CD4-positive, alpha-beta T cell treated with Interleukin-17A for 4 hours (primary cell): ENCODE measurements at places on chromosomes 4 and X.

DNA sequence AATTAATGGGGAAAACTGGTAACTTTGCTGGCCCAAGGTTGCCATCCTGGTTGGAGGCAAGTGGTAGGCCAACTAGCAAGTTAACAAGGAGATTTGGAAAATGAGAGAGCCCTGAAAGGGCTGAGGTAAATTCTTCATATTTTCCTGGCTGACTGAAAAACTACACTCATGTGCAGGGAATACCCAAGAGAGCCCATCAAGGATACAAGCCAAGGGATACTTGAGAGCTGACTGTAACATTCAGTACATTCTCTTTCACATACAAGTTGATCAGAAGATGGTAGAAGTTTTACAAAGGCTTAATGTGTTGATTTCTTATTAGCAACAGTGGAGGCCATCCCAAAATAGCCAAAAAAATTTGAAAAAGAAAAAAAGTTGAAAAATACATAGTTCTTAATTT, 33.3 kb downstream of the IL2 start:
- no peak for DNase-seq

- no peak for DNase-seq
Measured at GRCh38 chr4:172142281-172142741, 329.1 kb downstream of the GALNTL6 start.

DNA sequence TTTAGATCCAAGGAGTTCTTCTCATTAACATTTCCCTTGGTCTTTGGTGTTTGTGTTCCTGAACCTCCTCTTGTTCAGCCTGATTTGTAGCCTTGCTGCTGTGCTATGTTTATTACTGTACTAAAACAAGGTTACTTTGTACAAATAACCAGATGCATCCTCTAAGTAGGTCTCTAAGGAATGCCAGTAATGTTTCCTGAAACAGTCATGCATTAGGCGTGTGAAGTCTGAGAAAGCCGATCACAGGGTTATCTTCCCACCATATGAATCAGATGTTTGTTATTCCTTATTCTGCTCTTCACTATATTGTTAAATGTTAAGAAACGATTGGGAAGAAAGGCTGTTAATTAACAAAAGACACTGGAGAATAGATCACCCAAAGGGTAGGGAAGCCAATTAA, 66.9 kb downstream of the GALNTL6 start:
- DNase-seq: no peak

- no peak for DNase-seq
Measured at GRCh38 chr4:183337349-183337748, 15.1 kb upstream of the CLDN24 start.

DNA sequence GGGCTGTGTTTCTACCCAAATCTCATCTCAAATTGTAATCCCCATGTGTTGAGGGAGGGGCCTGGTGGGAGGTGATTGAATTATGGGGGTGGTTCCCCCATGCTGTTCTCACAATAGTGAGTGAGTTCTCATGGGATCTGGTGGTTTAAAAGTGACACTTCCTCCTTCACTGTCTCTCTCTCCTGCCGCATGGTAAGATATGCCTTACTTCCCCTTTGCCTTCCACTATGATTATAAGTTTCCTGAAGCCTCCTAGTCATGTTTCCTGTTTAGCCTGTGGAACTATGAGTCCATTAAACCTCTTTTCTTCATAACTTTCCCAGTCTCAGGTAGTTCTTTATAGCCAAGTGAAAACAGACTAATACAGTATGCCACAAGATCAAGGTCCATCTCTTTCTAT, 70.0 kb upstream of the MSX1 start:
- DNase-seq: no peak

DNA sequence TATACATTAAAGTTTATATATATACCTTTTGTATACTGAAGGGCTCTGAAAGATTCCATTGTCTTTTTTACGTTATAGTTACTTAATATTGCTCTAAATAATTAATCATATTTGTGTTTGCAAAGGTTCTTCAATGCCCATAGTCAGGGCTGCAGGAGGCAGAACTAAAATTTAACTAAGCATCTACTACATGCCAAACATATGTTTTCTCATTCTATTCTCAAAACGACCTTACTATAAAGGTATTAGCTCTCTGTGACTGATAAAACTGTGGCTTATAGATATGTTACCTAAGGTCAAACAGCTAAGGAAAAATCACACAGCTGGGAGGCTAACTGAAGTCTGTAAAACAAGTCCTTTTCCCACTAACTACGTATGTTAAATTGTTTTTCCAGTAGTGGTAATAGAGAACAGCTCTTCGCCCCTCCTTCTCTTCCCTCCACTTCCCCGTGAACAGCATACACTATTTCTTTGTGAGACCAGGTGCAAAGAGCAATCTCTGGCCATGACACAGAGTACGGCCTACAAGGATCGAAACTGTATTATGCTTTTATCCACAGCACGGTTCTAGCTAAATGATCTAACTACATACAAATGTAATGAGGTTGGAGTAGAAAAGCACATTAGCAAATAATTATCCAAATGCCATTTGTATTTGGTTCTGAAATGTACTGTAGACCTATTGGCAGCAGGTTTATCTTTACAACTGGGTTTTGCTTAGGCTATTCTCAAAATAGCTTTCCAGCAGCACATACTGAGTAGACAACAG, 1.7 kb downstream of the CNOT6L start:
- DNase-seq: no peak

GRCh38 chr4:89048906-89049601, 7.9 kb downstream of the FAM13A start:
- DNase-seq: no peak

DNA sequence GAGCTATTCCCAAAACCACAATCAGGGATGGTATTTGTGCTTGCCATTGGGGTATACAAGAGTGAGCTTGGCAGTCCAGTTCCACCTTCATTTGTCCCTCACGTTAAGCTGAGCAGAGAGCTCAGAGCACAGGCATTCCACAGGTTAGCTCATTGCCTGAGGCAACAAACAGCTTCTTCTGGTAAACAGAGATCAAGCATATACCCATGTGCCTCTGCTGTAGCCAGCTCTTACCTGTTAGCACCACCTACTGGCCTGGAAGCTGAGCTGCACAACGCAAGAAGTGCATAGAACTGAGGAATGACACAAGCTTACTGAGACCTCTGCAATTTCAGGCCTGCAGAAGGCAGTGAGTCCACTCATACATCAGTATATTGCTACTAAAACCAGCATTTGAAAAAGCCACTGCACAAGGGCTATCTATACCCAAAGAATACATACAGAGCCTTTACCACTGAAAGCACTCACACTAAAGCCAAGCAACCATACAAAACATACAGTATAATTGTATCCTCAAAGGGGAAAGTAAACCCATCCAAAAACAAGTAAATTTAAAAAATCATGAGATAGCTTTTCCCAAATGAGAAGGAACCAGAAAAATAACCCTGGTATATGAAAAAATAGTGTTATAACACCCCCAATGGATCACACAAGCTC, 258.3 kb upstream of the GABRA2 start:
- DNase-seq: no peak

DNA sequence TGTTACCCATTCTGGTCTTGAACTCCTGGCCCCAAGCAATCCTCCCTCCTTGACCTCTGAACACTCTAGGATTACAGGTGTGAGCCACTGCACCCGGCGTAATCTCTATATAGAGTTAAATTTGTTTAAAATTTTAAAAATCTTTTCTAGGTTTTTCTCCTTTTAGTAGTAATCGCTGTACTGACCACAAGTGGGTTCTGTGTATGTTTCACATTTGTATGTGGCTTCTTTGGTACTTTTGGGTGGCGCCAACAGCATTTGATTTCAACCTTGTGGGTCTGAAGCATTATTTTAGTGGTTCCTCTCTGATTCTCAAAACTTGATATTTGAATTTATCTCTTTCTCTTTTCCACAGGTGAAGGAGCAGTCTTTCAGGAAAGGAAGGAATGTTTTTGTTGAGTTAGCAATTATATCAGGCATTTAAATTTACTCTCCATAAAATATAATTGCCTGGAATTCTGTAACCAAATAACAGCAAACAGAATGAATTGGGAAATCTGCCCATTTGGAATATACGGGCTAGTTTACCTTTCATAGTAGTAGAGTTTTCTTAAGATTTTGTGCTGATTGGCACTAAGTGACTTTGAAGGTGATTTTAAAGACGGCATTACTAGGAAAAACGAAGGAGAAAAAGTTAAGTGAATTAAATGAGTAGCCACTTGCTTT, 29.5 kb downstream of the ARHGAP10 start:
- DNase-seq: no peak
